Activated CD4-positive, alpha-beta memory T cell treated with anti-CD3 and anti-CD28 coated beads, Interleukin-2, amount 10 ng/mL, durations not matched to agents 7 days and 5 days (primary cell): ENCODE measurements at places on chromosomes 7 and 10. TPM values are rescaled to one million over a fixed set of nuclear protein-coding genes. Genes with fewer than 3 reads are reported as not detected.

DNA sequence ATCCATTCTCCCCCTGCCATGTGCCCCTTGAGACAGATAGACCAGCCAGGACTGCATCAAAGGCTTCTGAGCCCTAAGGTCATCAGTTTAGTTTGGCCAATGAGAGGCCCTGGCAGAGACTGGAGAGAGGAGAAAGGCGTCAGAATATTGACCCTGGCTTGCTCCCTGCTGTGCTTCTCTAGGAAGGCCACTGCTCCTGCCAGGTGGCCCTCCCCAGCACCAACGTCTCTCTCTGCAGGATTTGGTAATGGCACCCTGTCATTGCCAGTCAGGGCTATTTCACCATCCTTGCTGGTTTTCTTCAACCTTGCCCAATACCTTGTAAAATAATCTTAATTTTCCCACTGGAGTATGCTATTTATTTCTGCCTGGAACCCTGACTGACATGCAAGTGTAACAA is 38.8 kb upstream of the ZRANB1 start:
- H3K4me3 ChIP-seq: no peak overlapping the region
- H3K27ac ChIP-seq: no peak overlapping the region
- H3K4me1 ChIP-seq: no peaks in the 10 kb centered on the region
- H3K36me3 ChIP-seq: no peaks in the 10 kb centered on the region

DNA sequence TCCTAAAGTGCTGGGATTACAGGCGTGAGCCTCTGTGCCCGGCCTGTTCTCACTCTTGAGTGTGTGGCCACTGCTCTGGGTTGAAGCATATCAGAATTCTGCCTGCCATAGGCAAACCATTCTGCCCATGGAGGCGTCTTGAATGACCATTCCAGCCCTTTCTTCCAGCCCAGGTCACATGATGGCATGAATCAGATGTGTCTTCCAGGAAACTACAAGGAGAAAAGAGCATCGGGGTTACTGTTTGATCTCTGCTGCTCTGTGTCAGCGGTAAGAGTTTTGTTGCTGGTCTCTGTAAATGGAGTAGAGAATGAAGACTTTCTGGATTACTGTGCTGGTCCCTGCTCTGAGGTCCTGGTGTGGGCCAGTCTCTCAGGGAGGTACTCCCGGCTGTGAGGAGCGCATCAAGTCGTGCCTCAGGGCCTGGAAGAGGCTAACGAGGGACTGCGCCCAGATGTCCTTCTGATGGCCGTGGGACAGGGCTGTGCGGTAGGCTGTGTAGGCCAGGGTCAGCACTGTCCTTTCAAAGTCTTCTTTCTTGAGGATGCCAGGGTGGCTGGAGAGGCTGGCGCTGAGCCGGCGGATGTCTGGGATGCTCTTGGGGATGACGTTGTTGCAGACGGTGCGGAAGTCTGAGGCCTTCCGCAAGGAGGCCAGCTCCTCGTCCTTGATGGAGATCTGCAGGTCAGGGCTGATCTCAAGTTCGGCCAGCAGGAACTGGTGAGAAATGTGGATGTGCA is 5.8 kb upstream of the SLC13A4 start:
- no peaks in the 10 kb centered on the region for H3K4me1 ChIP-seq
- no peak overlapping the region for H3K27ac ChIP-seq
- DNase-seq: no peak
- no peak overlapping the region for H3K4me3 ChIP-seq
- H3K27me3 ChIP-seq: peaks cover 13% of the 10 kb centered on the region
- H3K36me3 ChIP-seq: no peaks in the 10 kb centered on the region

PVRIG gene
- 70.5 TPM for total RNA-seq

- no peaks in the 10 kb centered on the region for H3K36me3 ChIP-seq
- H3K27me3 ChIP-seq: no peaks in the 10 kb centered on the region
- no peak for DNase-seq
- H3K4me3 ChIP-seq: no peak overlapping the region
Observed at GRCh38 chr7:83947260-83947659, 247.3 kb downstream of the SEMA3A start.

DNA sequence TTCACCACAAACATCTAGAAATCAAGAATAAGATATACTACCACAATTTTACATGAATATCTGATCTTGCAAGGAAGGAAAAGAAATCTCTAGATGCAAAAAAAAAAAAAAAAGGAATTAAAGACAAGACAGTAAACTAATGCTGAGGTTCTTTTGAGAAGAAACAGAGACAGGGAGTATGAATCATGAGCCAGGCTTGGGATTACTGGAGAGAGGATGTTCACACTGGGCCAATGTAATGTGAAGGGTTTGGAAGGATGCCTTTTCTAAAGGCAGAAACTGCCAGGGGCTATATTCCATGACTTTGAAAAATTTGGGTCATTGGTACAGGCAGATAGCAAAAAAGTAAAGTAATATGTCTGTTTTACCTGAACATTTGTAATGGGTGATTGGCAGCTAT is 573.0 kb upstream of the IGFBP3 start:
- no peaks in the 10 kb centered on the region for H3K27me3 ChIP-seq
- no peaks in the 10 kb centered on the region for H3K36me3 ChIP-seq
- no peaks in the 10 kb centered on the region for H3K4me1 ChIP-seq
- no peak overlapping the region for H3K27ac ChIP-seq

DNA sequence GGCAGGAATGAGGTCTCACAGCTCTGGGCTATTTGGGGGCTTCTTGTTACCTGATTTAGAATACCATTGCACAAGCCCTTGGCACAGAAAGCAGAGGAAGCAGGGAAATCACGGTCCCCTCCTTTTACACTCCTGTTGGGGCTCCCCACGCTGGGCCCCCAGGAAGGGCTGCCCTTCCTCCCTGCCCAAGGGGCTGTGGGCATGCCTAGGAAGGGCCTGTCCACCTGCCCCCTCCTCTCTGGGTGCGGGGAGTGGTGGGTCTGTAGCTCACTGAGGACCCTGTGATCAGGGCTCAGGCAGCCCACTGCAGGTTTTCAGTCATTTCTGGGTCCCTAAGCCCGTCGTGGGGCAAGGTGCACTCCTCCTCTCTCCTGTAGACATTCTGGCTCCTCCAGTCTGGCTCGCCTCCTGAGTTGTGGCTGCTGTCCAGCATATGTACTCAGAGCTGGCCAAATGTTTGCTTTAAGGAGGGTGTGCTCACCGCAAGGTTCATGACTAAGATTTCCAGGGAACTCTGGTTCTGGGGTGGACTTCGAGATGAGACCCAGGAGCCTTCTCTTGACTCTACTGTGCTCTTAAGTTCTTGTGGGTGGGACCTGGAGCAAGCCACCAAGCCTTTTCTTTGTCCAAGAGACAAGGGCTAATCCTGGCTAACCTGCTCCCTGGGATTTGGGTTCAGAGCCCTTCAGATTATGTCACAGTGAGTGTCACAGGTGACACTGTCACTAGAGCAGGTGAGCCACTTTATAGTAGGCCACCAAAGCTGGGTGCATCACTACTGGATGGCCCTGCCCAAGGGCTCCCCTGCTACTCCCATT is 56.0 kb downstream of the TACR2 start:
- H3K4me1 ChIP-seq: peaks cover 62% of the 10 kb centered on the region
- no peaks in the 10 kb centered on the region for H3K27me3 ChIP-seq
- H3K27ac ChIP-seq: peak overlapping the region; percentile 69

ADCY1 gene
- total RNA-seq: 3.9 TPM

DNA sequence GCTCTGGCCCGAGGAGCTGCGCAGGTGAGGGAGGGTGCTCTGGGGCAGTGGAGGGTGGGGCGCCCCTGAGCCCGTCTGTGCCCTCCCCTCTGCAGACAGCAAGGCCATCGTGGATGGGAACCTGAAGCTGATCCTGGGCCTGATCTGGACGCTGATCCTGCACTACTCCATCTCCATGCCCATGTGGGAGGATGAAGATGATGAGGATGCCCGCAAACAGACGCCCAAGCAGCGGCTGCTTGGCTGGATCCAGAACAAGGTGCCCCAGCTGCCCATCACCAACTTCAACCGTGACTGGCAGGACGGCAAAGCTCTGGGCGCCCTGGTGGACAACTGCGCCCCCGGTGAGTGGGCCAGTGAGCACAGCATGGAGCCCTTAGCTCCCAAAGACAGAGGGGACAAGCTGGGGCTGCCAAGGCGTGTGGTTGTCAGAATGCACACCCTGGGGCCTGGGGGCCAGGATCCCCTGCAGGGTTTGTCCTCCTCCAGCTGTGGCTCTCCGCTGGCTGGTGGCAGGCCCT is 5.1 kb downstream of the FLNC start:
- no peak for DNase-seq
- H3K4me1 ChIP-seq: peaks cover 7% of the 10 kb centered on the region
- no peak overlapping the region for H3K4me3 ChIP-seq
- no peaks in the 10 kb centered on the region for H3K36me3 ChIP-seq
- H3K27me3 ChIP-seq: peaks cover 21% of the 10 kb centered on the region
- H3K27ac ChIP-seq: no peak overlapping the region

LIPN gene
- not detected for total RNA-seq
